ENCODE measurements at places on chromosomes 4 and X.

- DNase-seq = no peak
These were observed 124.2 kb upstream of the DGKK start for GRCh38 chrX:50594788-50595187.

DNA sequence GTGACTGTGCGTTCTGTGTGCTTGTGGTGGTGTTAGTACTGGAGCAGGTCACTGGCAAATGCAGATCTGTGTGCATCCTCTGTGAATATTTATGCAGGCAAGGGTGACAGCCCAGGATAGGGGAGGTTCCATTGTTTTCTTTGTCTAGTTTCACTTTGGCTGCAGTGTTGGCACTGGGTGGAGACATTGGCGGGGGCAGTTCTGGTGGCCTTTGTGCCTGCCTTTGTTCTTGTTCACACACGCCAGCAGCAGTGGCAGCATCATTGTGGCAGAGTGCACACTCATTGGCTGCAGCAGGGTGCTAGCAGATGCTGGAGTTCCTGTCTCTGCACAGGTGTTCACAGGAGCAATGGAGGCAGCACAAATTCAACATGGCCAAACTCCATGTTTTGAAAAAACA is 495.3 kb downstream of the UBE2NL start:
- no peak for DNase-seq

GRCh38 chrX:129000018-129000417 is 523.3 kb downstream of the SMARCA1 start:
- no peak for DNase-seq

DNA sequence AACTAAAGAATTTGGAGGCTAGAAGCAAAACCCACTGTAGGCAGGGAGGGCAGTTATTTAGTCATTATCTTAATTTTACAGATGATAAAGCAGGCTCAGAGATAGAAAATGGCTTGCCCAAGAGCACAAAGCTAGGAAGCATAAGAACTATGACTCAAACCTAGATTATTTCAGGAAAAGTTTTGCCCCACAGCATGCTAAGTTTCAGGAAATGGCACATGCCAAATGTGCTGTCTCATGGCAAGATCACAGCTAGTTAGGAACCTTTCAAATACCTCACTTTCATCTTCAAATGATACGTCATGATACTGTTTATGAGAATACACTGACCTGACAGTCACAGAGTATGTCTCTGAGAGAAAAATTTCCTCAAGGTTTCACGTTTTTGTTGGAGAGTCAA is 78.5 kb upstream of the SPANXC start:
- no peak for DNase-seq

GRCh38 chr4:152200511-152201333 is 335.2 kb downstream of the FBXW7 start:
- DNase-seq = no peak
